PC-9 (cell line): ENCODE measurements at places on chromosomes 1 and 21. TPM values are rescaled to one million over a fixed set of nuclear protein-coding genes. Genes with fewer than 3 reads are reported as not detected.

Gene UFC1
- total RNA-seq: 74.2 and 74.9 TPM in 2 replicates

- DNase-seq: no peak
Observed at GRCh38 chr1:94817712-94818111, 2.4 kb upstream of the SLC44A3 start.

Gene RNU1-4
- total RNA-seq: 1,333 and 3,235 TPM in 2 replicates

DNA sequence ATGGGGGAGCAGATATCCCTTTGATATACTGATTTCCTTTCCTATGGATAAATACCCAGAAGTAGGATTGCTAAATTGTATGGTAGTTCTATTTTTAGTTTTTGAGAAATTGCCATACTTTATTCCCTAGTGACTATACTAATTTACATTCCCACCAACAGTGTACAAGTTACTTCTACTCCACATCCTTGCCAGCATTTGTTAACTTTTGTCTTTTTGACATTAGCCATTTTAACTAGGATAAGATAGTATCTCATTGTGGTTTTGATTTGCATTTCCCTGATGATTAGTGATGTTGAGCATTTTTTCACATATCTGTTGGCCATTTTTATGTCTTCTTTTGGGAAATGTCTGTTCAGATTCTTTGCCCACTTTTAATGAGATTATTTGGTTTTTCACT, 620.6 kb upstream of the CAMK1G start:
- no peak for DNase-seq

Gene IL12RB2
- not detected in 2 replicates for total RNA-seq

GRCh38 chr1:205774198-205775014, 876 bp downstream of the RAB29 start:
- DNase-seq: no peak
